ENCODE measurements at places on chromosomes 2 and 18.

DNA sequence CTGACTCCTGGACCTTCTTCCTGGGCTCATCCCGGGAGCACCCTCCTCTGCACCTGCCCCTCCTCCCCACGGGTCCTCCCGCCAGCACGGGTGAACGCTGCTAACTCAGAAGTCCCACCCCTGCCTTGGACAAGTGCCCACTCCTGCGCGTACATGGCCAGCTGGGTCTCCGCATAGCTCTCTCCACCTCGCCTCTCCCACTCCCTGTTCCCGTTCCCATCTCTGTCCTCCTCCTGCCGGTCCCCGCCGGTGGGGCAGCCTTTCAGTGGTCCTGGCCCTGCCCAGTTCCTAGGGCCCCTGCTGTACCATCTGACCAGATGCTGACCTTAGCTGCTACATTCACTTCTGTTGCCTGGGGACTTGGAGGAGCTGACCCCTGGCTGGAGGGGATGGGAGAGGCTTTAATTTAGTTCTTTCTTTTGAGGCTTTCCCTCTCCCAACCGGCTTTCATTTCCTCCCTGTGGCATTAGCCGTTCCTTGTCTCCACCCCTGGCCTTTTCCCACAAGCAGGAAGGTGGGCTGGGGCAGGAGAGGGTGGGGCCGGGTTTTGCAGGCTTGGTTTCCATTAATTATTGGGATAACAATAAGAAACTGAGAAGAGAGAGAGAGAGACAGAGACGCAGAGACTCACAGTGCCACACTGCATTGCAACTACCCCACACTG lies 136.1 kb downstream of the SH3BP4 start:
- no peak for DNase-seq

DNA sequence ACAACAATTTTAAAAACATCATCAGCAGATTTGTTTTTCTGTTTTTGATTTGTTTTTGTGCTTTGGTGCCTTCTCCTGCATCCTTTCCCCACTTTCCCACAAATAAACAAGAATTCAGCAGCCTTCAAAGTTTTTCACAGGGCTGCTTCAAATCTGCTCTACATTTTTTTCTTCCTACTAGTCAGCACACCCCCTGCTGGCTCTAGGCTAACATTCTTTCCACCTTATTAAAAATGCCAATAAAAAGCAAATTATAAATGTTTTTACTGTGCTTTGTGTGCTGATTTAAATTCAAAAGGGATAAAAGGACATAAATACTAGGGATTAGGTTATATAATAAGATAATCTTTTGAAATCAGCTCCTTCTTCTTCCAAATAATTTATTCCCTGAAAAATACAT lies 6.2 kb upstream of the CNTNAP5 start:
- DNase-seq: peak; percentile 46

GRCh38 chr18:26135548-26135947 lies 1.9 kb downstream of the PSMA8 start:
- no peak for DNase-seq

GRCh38 chr2:157256626-157257025 lies 879 bp upstream of the GALNT5 start:
- DNase-seq: no peak

DNA sequence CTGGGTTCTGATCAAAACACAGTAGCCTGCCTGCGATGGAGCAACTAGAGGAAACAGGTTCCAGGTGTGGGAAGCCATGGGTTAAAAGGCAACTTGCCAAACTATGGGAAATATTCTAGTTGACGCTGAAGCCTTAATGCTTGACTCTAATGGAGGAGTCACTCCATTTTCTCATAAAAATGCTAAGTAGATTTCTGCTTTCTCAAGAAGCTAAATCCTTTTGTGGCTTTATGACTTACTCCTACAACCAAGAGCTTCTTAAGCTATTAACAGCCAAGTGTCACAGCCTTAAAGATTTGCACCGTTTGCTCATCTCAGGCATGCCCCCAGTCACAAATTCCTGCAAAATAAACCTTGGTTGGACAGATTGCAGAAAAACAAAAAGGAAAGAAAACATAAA lies 25.2 kb downstream of the ANKRD44 start:
- no peak for DNase-seq

DNA sequence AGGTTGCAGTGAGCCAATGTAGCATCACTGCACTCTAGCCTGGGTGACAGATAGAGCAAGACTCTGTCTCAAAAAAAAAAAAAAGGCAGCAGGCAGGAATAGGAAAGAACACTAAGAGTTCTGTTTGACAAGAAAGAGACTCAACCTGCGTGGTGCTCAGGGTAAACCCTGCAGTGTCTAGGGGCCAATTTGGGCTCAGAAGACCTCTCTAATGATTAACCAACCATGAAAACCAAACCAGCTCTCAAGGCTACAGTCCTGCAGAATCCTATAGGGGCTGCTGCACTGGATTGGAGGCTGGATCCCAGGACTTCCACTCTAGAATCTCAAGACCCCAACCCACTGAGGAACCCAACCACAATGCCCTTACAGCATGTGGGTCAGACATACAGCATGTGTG lies 2.4 kb downstream of the TRABD2A start:
- no peak for DNase-seq

DNA sequence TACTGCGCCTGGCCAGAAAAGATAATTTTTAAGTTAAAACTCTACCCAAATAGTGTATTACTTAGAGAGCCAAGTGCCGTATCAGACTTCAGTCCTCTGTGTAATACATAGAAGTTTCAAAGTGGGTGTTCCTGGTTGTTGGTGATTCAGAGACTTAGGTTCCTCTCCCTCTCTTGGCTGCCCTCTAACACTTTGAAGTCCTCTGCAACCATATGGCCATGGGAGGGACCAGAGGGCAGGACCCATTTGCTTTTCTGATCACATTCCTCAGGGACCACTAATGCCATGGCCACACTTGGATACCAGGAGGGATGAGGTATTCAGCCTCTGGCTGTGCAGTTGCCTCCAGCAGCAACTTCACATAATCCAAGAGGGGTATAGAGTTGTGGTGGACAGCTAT lies 131.5 kb downstream of the CAPN13 start:
- DNase-seq: no peak

DNA sequence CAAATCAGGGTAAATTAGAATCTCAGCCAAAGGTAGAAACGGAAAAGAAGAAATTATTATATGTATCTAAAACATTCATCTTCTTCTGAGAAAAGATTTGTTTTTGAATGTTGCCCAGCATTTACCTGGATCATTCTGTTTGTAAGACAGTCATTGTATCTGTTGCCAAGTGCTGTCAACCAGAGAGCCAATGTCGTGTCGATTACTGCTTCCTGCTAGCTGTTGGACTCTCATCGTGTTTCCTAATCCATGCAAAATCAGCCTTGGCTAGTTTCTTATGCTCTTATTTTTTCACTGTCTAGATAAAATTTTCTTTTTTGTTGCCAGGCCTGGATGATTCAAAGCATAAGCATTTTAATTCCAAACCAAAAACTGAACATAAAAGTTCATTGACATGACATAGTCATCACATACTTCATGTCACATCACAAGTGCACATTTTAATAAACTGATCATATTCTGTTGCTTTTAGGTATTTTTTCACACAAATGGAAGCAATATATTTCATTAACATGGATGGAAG lies 202.3 kb downstream of the KCNH7 start:
- DNase-seq: no peak

DNA sequence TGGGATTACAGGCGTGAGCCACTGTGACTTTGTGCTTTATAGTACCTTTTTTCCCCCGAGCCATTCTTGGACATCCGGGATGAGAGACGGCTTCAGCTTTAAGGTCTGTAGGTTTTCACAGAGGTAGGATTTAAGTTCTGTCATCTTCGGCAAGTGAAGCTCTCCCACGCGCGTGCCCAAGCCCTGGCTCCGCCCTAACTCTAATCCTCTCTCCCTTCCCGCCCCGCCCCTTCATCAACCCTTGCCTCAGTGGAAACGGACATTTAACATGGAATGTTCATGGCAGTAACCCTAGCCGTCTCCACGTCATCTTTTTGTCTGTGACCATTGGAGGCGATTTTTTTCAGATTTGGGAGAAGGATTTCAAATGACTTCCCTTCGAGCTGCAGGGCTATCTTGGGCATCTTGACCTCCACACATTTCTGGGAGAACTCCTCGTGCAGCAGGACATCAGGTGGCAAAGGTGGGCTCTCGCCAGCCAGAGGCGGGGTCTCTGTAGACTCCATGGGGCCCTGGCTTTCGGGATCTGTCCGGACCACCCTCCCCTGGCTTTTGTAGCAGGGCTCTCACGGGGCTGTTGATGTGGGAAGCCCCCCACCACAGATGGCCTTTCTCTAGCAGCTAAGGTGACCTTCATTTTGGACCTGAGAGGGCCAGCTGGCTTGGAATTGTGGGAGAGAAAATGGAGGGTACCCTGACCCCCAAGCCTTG lies 6.8 kb downstream of the COLEC11 start:
- DNase-seq: no peak

DNA sequence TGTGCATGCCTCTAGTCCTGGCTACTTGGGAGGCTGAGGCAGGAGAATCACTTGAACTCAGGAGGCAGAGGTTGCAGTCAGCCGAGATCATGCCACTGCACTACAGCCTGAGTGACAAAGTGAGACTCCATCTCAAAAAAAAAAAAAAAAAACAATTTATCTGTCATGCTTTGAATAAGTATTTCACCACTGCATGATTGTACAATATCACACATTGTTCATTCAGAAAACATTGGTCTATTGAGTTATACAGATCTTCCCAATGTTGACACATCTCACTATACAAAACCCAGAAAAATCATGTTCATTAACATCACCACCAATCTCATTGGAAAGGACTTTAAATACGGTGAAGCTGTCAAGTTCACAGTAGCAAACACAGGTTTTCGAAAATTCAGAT lies 46.8 kb upstream of the PPM1B start:
- DNase-seq: no peak

DNA sequence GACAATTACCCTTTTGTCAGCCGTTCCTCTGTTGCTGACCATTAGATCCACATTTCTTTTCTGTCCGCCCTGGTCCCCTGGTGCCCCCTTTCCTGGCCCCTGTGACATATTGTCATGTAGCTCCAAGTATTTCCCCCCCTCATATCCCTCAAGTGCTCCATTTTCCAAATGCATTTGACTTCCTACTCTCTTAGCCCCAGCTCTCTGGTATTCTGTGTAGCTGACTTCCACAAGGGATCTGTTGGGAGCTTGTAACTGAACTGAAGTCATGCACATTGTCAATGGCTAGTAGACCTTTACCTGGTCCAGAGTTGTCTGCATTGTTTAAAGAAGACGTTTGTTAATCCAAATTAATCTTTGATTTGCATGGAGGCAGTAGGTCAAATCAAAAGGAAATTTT lies 34.8 kb downstream of the LIPG start:
- DNase-seq: no peak

DNA sequence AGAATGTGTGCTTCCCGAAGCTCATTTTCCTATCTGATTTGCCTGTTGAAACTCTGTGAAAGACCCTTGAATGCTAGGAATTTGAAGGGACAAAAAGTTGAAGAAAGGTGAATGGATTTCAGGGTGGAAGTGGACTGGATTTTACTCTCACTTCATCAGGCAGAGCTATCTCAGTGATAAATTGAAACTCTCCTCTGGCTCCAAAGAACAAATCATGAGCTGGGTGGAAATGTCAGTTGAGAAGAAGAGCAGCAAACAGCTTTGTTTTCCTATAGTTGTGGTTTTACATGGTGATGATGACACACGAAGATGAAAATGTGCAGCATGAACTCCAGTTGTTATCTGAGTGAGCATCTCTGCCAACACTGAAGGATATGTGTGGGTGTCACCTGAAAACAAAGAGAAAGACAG lies 34.4 kb downstream of the CD28 start:
- no peak for DNase-seq

GRCh38 chr2:174344716-174345461 lies 10.1 kb downstream of the SP9 start:
- peak; percentile 90 for DNase-seq

- DNase-seq: peak; percentile 53
Observed at GRCh38 chr2:40384714-40385113, 67.2 kb downstream of the SLC8A1 start.

DNA sequence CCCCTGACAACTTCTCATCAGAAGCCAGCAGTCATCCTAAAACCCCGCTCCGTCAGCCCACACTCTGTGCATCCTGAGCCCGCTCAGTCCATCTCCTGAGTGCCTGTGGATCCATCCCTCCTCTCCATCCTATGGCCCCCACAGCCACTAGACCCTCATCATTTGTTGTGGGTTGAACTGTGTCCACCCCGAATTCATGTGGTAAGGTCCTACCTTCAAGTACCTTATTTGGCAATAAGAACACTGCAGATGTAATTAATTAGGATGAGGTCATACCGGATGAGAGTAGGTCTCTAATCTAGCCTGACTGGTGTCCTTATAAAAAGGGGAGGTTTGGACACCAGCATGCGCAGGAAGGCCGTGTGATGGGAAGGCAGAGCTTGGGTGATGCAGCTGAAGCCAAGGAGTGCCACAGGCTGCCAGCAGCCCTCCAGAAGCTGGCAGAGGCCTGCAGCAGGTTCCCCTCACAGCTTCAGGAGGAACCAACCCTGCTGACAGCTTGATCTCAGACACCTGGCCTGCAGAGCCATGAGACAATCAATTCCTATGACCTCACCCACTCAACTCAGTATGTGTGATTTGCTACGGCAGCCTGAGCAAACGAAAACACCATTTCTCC lies 192.4 kb downstream of the ZBTB7C start:
- DNase-seq: no peak

GRCh38 chr2:216202626-216203250 lies 93.6 kb downstream of the XRCC5 start:
- no peak for DNase-seq

GRCh38 chr2:25204190-25204838 lies 35.9 kb upstream of the POMC start:
- DNase-seq: no peak

DNA sequence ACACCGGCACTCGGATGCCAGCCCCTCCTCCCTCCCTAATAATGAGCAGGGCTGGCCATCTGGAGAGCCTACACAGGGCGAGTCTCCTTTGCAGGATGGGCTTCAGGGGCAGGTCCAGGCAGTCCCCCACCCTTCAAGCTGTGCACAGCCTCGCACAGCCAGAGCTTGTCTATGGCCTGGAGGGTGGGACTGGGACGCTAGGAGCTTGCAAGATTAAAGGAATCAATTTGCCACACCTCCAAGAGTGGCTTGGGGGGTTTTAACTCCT lies 43.9 kb upstream of the OTOF start:
- no peak for DNase-seq

- peak; percentile 57 for DNase-seq
Observed at GRCh38 chr18:9989481-9989880, 75.7 kb downstream of the VAPA start.

GRCh38 chr2:3264010-3264744 lies 113.4 kb downstream of the EIPR1 start:
- DNase-seq: peak; percentile 90

- DNase-seq: no peak
Observed at GRCh38 chr18:78727877-78728783, 251.5 kb upstream of the SALL3 start.

GRCh38 chr2:123528996-123529707 lies 495.9 kb upstream of the CNTNAP5 start:
- no peak for DNase-seq
